ENCODE measurements at places on chromosomes 1 and 21.

GRCh38 chr1:165954940-165955339 is 127.5 kb downstream of the UCK2 start:
- DNase-seq, result no peak

DNA sequence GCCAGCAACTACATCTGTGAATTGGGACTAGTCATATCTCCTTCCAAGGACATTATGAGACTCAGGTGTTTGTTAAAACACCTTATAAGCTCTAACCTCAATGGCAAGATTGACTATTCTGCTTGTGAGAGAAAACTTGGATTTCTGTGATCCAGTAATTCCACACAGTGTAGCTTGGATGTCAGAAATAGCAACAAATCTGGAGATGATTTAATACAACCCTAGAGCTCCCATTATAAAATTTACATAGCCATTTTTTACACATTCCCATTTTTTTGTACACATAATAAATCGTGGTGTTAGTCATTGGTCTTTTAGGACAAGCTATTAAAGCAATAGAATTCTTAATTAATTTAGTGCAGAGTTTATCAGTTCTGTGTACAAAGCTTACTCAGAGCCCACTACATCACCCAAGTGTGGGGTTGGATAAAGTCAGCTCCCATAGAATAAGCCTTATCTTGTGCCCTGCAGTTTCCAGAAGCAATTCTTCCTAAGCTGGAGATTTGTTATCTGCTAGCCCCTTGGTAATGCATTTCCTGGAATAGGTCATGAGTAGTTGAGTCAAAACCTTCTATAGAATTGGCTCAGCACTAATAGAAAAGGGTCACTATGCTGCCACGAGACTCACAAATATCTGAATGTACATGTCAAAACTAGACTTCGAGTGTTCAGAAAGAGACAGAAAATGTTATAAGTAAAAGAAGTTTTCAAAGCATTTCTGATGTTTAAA is 434.0 kb upstream of the RUNX1 start:
- no peak for DNase-seq

- DNase-seq, result no peak
Measured at GRCh38 chr1:100320311-100321099, 31.8 kb upstream of the CDC14A start.

DNA sequence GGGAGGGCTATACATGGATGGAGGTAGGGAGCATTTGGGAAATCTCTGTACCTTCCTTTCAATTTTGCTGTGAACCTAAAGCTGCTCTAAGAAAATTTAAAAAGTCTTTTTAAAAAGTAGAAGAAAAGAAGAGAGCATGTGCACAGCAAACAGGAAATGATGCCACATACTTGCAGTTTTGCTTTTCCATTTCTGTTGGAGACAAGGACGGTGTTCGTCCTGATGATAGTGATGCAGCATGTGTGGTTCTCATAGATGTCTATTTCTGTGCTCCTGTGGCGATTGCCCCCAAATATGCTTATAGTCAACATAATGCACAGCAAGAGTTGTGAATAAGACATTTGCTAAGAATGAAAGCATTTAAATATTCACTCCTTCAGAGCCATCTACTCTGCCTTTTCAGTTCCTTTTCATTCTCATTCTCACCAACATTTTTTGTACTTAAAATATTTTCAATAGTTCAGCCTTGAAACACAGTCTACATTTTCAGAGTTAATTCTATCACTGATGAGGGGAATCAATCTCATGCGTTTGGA is 66.6 kb downstream of the LRRC8C start:
- DNase-seq, result no peak

DNA sequence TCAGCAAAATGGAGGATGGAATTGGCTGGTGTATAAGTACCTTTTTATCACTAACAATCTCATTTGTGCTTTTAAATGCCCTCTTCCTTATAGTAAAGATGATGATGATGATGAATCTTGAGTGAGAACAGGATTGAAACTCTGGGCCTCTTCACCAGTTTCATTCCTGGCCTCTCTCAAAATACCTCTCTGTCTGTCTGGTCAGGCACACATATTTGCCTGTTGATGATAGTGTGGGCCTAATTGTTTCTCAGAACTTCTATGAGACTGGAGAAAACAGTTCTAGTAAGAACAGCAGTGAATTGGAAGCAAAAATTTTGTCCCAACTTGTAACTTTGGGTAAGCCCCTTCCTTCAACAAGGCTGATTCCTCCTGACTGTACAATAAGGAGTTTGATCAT is 94.4 kb upstream of the RGS4 start:
- no peak for DNase-seq

DNA sequence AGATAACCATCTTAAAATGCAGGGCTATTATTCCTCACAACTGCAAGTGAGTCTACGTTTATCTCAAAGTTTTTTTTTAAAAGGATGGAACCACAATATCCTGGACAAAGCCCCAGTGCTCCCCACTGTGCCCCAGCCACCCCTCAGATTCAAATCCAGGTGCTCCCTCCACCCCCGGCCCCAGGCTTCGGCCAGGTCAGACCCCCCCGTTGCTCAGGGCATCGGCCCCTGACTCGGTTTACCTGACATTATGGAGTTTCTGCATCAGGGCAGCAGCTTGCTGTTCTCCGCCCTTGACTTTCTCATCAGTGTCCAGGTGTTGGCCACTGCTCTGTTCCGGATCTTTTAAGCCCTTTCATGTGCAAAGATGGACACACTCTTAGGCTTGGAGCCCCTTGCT is 72.9 kb downstream of the SCCPDH start:
- no peak for DNase-seq

DNA sequence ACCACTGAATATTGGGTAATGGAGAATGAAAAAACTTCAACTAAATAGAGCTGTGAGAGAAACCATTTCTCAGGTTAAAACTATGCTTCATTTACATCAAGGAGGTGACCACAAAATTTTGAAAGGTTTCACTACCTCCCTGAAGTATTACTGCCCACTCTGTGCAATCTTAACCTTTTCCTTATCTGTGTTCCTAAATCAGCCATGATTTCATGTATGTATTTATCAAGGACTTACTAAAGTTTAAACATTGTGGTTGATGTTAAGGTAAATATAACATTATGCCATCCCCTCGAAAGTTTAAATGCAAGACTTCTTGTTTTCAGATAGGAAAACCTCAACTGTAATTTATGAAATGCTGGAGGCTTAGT is 84.4 kb downstream of the CLEC20A start:
- no peak for DNase-seq

GRCh38 chr21:36135391-36136102 is 668 bp downstream of the CBR3 start:
- no peak for DNase-seq

GRCh38 chr1:43348809-43349593 is 9.8 kb upstream of the CDC20 start:
- DNase-seq, result no peak

DNA sequence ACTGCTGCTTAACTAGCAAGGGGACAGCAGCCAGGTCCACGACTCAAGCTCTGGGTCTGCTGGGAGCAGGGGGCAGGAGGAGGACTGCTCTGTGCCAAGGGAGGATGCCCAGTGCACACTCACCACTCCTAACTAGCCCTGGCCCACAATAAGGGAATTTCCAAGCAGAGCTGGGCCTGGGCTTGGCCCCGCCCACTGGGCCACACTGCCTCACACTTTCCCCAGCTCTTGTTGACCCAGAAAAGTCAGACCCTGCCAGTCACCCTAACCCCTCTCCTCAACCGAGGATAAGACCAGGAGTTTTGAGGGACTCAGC is 18.7 kb downstream of the SLC9A1 start:
- DNase-seq, result no peak

- no peak for DNase-seq
Measured at GRCh38 chr1:54371038-54371941, 34.9 kb downstream of the SSBP3 start.

GRCh38 chr1:154895798-154896197 is 25.7 kb upstream of the KCNN3 start:
- no peak for DNase-seq

DNA sequence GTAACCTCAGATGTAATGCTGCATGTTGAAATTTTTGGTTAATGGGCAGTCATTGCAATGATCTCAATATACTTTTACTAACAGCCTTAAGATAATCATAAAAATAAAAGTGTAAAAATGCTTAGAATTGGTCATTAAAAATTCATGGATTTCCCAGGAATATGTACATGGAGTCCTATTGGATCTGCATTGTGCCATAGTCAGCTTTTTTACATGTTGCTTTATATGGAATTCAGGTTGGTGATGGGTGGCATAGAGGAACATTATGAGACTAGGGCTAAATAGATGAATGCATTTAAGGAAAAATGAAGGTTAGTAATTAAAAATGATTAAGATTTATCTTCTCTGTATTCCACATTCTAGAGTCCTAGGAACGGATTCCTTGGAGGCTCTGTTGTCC is 103.2 kb downstream of the SLC35F3 start:
- DNase-seq, result no peak

DNA sequence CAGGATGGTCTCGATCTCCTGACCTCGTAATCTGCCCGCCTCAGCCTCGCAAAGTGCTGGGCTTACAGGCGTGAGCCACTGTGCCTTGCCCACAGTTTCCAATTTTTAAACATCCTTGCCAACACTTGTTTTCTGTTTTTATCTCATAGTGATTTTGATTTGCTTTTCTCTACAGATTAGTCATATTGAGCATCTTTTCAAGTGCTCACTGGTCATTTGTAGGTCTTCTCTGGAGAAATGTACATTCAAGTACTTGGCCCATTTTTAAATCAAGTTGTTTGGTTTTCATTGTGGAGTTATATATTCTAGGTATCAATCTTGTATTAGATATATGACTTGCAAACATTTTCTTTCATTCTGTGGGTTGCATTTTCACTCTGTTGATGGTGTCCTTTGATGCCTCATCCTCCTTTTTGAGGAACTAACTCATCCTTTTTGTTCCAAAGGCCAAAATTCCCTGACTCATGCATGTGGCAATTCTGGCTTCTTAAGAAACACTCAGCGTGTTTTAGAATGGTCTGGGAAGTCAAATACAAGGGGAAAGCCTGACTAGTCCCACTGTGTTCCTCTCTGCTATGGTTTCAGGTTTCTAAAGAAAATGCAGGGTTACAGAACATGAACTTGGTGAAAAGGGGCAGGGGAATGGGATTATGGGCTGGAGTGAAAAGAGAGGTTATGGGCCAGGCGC is 37.3 kb downstream of the PTAFR start:
- no peak for DNase-seq

DNA sequence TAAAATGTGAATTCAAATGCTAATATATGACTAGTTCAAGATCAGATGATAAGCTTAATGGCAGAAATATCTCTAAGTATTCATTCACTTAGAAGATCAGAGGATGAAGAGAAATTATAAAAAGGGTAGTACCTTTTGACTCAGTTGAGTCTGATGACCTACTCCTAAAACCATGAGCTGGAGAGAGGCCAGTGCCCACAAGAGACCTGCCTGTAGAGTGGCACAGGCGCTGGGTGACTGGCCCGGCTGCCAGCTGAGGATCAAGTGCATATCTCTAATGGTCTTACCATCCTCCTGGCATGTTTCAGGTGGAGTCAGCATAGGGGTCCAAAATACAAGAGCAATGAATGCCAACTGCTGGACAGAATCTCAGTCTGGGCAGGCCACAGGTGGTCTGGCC is 14.1 kb downstream of the DDAH1 start:
- DNase-seq, result no peak

GRCh38 chr1:1120096-1120495 is 4.2 kb upstream of the C1orf159 start:
- DNase-seq, result no peak

GRCh38 chr1:159881622-159882526 is 18.1 kb downstream of the CFAP45 start:
- DNase-seq, result no peak

- no peak for DNase-seq
Measured at GRCh38 chr1:41192456-41193178, 49.5 kb downstream of the SCMH1 start.

GRCh38 chr1:35881850-35882273 is 1.1 kb upstream of the AGO1 start:
- DNase-seq, result no peak

GRCh38 chr1:228190182-228190581 is 17.7 kb upstream of the OBSCN start:
- DNase-seq, result no peak

- DNase-seq, result no peak
Measured at GRCh38 chr1:14759843-14760242, 161.4 kb downstream of the KAZN start.

- DNase-seq, result no peak
Measured at GRCh38 chr1:29303201-29304024, 67.1 kb downstream of the PTPRU start.

GRCh38 chr1:1068517-1069055 is 5.5 kb downstream of the RNF223 start:
- no peak for DNase-seq

GRCh38 chr1:24319312-24319863 is at the start of gene GRHL3:
GRHL3 (plus strand) TSS chr1:24319357; CDS start chr1:24319552, 195 bp downstream.
- no peak for DNase-seq

DNA sequence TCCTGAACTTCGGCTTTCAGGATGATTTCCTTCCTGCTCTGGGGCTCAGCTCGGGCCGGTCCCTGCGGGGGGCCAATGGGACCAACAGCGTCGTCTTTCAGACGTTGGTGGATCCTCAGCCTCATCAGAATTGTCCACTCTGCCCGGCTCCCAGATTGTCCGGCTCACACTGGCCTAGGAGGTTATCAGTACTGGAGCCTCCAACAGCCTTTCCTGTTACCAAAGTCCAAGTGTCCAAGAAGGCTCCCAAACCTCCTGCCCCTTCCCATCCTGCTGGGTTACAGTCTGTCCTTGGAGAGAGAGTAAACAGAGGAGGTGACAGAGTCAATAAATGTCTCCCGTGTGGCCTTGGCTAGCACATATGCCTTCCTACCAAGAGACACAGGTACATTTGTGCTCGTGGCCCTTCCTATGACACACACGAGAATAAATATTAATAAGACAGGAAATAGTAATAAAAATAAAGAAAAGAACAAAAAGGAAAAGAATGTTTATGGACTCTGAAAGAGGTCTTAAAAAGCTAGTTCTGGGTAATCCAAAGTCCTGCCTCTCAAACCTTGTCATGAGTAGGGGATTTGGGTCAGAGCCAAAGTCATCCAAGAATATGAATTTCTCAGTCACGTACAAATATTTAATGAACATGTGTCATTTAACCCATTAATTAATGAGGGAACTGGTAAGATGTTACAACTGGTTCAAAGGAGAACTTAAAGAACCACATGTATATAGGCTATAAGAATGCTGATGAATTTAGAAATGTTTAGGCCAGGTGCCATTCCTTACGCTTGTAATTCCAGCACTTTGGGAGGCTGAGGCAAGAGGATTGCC is 80.8 kb upstream of the SLC2A1 start:
- no peak for DNase-seq

GRCh38 chr1:153507926-153508583 is 27.7 kb downstream of the S100A6 start:
- no peak for DNase-seq

- no peak for DNase-seq
Measured at GRCh38 chr1:27132624-27133023, 22.3 kb downstream of the SLC9A1 start.

GRCh38 chr1:69305621-69306020 is 262.1 kb upstream of the LRRC7 start:
- no peak for DNase-seq

DNA sequence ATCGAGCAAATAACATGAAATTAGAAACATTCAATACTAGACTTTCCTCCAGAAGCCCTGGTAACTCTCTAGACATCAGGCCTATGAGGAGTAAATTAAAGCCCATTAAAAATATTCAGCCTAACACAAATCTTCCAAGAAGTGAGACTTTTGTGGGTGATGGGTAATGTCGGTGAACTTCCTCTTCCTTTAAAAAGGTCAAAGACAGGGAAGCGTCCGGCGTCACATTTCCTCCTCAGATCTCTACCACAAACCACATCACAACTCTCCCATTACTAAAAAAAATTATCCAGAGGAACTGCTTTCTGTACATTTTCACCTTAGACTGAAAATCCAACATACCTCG is 1.4 kb downstream of the EIF4G3 start:
- DNase-seq, result peak; percentile 25

GRCh38 chr1:24926563-24927249 is 3.4 kb downstream of the RUNX3 start:
- DNase-seq, result no peak

Measured in substantia nigra (tissue), 51 donors.